ENCODE measurements at places on chromosomes 12 and 14.
A peak's percentile ranks its signal among the peaks of the same experiment; 100 is the strongest.

- no peak for DNase-seq
These were observed 151.8 kb upstream of the GARIN6 start for GRCh38 chr12:99495799-99496198.

GRCh38 chr14:105203057-105203531, 22.0 kb upstream of the NUDT14 start:
- DNase-seq: peak; percentile 53

GRCh38 chr12:19657118-19657731, 217.9 kb downstream of the AEBP2 start:
- no peak for DNase-seq

DNA sequence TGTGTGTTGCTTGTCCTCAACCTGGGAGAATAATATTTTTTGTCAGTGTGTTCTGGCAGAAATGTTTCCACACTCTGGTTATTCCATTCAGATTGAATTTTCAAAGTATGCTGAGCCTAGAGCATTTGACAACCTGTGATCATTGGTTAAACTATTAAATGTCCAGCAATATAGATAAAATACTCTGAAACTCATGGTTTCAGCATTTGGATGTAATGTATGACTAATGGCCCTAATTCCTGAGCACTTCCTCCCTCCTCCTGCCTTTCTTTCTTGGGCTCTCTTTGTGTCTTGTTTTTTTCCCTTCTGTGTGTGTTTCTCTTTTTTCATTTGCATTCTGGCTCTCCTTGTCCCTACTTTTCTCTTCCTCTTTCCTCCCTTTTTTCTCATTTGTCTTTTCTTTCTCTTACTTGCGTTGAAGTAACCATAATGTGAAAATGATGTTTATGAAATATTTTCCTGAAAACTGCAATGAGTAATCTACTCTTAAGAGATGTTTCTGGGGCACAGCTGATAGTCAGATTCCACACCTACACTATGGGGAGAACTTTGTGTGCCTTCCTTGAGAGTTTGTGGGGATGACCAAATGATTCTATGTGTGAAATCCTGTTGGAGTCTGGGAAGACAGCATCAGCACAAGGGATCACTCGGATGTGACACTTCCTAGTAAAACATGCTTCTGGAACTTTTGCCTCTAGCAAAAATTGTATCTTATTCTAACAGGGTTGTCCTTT, 74.6 kb downstream of the FRMD6 start:
- no peak for DNase-seq

DNA sequence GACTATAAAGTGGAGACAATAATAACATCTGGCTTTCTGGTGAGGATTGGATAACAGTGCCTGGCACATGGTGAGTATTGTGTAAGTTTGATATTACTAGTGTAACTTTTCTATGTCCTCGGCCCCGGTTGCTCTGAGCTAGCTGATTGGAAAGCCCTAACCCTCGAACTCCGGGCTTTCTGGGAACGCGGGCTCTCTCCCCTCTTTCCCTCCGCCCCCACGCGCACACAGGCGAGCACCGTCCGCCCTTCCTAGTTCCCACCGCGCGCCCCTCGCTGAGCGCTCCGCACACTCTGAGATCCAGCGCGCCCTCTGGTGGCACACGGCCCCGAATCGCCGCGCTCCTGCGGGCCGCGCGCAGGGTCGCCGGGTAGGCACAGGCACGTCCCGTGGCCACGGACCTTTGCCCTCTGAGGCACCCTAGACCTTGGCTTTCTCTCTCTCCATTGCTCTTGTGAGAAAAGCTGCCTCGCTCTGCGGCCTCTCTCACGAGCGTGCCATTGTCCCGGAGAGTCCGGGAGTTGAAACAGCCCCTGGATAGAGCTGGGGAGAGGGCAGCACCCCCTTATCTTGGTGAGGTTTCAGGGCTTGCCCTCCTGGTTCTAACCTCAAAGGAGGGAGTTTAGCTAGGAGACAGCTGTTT, 23.2 kb upstream of the ESRRB start:
- DNase-seq: peak; percentile 16

DNA sequence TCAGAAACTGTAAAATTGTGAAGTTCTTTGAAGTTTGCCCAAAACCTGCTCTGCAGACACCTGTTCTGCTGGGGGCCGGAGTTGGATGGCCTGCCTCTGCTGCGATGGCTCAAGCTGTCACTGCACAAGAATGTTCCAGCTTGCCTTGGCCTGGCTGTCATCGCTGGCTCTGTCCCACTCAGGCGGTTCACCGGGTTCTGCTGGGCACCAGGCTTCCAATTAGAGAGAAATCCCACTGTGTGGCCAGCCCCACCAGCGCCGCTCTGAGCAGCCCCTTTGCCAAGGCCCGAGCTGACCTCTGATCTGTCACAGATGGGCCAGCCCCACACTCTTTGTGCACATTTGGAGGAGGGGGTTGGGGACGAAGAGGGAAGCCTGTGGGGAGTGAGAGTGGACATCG, 71.7 kb upstream of the GPATCH2L start:
- DNase-seq: no peak

DNA sequence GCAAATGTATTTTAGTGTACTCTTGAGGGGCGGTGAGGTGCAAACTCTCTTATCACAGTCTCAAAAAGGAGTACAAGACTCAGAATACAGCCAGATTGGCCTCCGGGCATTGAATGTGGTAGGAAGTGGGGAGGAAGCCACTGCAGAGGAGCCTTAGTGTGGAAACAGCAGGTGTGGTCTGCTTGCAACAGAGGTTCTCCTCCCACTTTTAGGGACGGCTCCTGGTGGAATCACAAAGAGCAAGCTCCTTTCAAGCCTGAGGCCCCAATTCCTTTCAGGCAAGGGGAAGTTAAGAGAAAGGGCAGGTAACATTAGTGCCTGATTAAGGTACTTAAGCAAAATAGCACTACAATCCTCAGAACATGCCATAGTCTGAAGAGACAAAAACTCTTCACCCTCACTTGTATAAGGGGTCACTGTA, 23.7 kb upstream of the SLC2A3 start:
- DNase-seq: peak; percentile 16

- DNase-seq: no peak
These were observed 45.1 kb downstream of the SSH1 start for GRCh38 chr12:108812324-108812723.

DNA sequence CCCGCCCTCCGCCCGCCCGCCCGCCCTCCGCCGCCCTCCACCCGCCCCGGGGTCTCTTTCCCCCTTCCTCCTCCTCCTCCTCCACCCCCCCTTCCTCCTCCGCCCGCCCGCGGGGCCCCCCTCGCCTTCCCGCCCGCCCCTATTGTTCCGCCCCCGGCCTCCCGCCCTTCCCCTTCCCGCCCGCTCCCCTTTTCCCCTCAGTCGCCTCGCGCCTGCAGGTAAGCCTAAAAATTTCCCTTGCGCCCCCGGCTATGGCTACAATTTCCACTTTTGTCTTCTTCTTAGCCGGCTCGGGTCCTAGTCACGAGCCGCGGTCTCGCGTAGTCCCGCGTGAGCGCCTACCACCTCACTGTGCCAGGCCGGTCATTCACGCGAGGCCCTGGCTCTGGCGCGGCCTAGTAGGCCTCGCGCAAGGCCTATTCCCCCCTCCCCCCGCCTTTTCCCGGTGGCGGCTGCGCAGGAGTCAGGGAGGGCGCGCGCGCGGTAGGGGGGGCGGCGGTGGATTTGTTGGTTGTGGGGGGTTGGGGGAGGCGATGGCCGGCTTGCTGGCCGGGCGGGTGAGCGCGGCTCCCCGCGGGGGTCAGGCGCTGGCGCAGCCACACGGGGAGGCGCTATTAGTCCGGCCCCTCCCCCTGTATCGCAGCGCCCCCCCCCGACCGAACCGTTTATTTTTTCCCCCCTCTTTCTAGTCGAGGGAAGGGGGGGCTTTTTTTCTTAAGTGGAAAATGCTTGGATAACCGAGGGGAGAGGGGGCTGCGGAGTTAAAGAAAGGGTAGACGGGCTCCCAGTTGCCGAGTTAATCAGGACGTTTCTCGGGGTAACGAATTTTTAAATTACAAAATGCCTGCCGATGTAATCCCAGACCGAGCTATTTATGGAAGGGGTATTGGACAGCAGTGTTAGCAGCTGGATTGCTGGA, 516 bp downstream of the PCBP2 start:
- peak; percentile 82 for DNase-seq

DNA sequence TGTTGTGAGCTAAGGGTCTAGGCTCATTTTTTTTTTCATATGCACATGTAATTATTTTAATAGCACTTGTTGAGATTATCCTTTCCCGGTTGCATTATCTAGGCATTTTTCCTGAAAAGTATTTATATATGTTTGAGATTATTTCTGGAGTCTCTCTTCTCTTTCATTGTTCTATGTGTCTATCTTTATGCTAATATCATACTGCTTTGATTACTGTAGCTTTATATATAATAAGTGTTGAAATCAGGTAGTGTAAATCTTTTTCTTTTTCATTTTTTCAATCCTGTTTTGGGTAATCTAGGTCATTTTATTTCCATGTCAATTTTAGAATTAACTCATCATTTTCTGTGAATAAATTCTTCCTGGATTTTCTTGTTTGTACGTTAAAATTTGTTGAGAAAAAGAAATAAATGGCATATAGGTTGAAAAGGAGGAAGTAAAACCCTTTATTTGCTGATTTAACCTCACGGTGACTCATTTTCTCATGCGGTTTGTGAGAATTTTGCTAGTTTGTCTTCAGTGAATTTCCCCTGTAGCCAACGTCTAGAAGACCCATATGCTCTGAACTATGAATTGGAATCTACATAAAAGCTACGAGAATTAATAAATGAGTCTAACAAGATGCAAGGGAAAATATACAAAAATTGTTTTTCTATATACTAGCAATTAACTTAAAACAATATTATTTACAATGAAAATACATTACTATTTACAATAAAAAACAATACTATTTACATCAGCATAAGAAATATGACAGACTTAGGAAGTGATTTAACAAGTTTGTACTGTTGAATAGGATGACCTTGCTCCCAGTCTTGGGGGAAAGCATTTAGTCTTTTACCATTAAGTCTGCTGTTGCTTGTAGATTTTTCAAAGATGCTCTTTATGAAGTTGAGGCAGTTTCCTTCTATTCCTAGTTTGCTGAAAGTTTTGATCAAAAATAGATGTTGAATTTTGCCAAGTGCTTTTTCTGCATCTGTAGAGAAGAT, 105.0 kb downstream of the SNAPC1 start:
- no peak for DNase-seq

DNA sequence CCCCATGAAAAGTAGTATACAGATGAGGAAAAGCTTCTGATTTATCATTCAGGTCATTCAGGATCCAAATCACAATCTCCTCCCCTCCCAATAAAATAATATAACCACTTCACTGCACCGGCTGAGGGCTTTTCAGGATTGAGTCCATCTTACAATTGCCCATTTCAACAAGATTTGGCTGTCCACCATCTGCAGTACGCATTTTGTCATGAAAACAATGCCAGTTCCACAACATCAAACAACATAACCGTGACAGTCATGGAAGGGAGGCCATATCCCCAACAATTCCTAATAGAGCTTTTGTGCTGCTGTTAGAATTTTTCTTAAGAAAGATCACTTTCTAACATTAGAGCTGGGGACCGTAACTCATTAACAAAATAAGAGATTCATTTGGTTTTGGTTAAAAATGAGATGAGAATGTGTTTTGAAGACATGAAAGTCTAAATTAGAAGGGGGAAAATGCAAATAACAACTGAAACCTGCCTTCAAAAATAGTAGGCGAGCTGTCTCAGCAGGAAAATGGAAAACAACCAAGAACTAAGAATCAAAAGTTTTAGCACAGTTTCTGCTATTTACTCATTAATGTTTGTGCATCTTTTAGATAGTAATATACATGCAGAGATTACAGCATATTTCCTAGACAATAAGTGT, 38.3 kb upstream of the TMTC2 start:
- DNase-seq: no peak

- peak; percentile 44 for DNase-seq
These were observed 56.0 kb downstream of the PPP2R5C start for GRCh38 chr14:101817501-101818001.

GRCh38 chr12:116397148-116397547, 119.7 kb upstream of the MED13L start:
- DNase-seq: no peak

GRCh38 chr12:92331383-92331782, 185.7 kb upstream of the BTG1 start:
- no peak for DNase-seq

DNA sequence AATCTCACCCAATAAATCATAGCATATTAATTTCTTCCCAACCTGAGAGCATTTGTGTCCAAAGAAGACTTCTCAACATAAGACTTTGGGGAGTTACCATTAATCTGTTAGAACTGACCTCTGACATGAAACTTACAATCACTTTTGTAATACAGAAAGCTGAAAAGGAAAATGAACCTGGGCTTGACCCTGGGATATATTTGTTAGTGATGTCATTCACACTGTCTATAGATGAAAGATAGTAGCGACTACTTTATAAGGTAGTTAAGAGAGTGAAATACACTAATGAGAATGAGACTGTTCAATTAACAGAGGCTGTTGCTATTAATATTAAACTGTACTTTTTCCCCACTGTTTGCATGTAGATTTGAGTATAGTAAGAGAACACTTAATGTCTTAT, 1334.8 kb upstream of the TMEM132C start:
- DNase-seq: no peak

GRCh38 chr12:89320735-89321134, 31.6 kb downstream of the DUSP6 start:
- no peak for DNase-seq

GRCh38 chr14:95493503-95493902, 22.9 kb downstream of the SYNE3 start:
- no peak for DNase-seq

GRCh38 chr14:61151251-61151650, 129.9 kb downstream of the TMEM30B start:
- no peak for DNase-seq

GRCh38 chr12:6960593-6961277, 9.6 kb downstream of the PTPN6 start:
- DNase-seq: no peak

DNA sequence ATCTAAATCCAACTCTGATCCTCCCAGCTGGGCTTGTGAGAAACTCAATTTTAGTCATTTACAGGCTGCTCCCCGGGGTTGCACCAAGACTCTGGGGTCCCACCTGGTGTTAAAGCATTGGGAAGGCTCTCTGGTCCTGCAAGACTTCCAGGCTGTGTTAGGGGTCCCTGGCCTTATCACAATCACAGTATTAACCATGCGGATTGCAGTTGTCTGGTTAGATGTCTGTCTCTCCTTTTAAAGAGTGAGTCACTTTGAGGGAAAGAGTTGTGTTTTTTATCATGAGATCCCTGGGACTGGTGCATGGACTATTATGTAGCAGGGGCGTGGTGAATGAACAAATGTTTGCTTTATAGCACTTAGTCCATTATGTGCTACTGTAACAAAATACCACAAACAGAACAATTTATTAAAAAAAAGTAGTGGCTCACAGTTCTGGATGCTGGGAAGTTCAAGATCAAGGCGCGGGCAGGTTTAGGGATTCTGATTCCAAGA, 531.4 kb downstream of the FUT8 start:
- no peak for DNase-seq

DNA sequence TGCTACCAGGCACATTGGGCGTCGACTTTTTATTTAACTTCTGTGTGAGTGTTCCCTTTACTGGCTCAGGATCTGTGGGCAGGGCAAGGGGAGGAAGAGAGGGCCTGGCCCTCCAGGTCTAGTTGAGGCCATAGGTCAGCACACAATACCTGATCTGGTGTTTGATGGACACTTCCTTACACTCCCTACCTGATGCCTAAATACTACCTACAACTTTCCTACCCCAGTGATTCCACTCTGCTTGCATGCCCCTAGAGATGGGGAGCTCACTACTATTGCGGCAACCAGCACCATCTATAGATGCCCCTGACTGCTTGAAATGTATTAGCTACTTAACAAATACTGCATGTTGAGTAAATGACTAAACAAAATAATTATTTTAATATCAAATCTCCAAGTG, 20.8 kb upstream of the BEGAIN start:
- no peak for DNase-seq
